SW 1271 (cell line): ENCODE measurements at places on chromosomes 12 and 14.

- peak; percentile 76 for DNase-seq
Observed at GRCh38 chr12:124636138-124636978, 68.9 kb upstream of the NCOR2 start.

GRCh38 chr14:101360054-101360911 lies 201.0 kb upstream of the DIO3 start:
- DNase-seq = no peak

DNA sequence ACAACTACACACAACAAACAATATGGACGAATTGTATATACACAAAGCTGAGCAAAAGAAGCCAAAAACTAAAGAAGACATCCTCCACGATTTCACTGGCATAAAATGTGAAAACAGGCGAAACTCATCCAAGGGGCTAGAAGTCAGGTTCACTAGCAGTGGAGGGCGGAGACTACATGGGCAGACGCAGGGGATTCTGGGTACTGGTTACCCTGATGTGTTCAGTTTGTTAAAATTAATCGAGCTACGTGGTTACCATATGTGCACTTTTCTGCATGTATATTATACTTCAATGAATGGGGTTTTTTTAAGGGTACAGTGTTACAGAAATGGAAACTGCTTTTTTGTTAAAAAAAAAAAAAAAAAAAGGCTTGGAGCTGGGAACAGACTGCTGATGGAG lies 12.3 kb downstream of the KDM2B start:
- DNase-seq = no peak

DNA sequence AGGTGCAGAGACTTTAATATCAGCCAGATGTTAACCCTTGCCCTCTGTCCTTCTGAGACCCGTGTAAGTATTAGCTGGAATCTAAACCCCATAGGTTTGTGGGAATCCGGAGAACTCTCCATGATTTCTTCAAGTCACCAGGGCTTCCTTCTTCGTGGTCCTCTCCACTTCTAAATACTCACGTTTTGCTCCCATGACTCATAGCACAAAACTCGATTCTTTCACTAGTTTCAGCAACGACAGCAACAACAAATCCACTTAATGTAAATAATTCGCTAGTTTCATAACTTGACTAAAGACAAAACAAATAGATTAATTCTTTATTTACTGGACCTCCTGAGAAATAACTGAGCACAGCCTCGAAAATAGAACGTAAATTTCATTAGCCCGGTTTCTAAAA lies 4.4 kb upstream of the CLEC2A start:
- DNase-seq = no peak

- no peak for DNase-seq
Observed at GRCh38 chr12:38118632-38119031, 197.9 kb upstream of the ALG10B start.

- no peak for DNase-seq
Observed at GRCh38 chr12:57133916-57134315, 5.6 kb downstream of the LRP1 start.

- no peak for DNase-seq
Observed at GRCh38 chr14:37753459-37753858, 158.0 kb downstream of the TTC6 start.

DNA sequence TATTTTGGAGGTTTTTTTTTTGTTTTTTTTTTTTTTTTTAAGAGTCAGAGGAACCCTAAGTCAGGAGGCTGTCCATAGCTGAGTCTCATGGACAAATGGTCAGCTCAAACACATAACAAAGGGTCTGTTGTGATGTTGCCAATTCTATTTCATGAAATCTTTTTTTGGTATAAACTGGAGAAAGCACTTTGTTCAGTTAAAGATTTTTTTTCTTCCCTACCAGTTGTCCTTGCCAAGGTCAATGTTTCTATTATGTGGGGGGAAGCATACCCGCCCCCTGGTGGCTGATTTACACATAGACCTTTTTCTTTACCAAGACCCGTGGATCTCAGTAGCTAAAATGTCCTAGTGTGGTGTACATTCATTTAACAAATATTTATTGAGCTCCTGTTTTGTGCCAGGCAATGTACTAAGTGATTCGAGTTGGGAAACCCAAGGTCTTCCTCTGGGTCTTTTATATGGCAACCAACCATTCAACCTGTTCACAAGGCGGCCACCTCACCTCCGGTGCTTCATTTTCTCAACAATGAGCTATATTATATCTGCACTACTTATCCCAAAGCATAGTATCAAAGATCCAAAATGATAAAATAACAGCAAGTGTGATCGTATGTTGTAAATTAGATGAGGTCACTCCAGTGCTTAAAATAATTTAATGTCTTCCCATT lies 214.5 kb downstream of the PAH start:
- DNase-seq = peak; percentile 37

GRCh38 chr14:73460691-73461127 lies 2.4 kb upstream of the NUMB start:
- DNase-seq = no peak

DNA sequence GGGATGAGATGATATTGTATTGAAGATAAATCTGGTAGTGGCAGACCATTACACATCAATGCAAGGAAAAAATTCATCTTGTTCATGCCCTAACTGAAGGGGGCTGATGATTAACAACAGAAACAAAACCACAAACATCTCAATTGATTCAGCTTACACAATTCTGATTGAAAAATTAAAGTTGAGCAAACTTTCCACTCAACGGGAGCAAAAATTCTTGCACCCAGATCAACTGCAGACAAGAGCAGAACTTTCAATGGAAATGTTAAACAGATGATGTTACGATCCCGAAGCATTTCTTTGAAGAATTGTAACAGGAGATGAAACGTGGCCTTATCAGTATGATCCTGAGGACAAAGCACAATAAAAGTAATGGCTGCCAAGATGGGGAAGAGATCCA lies 172.4 kb upstream of the SOX5 start:
- no peak for DNase-seq

GRCh38 chr12:22539055-22539454 lies 5.3 kb downstream of the C2CD5 start:
- no peak for DNase-seq
